ENCODE measurements at places on chromosomes 2 and 18.

DNA sequence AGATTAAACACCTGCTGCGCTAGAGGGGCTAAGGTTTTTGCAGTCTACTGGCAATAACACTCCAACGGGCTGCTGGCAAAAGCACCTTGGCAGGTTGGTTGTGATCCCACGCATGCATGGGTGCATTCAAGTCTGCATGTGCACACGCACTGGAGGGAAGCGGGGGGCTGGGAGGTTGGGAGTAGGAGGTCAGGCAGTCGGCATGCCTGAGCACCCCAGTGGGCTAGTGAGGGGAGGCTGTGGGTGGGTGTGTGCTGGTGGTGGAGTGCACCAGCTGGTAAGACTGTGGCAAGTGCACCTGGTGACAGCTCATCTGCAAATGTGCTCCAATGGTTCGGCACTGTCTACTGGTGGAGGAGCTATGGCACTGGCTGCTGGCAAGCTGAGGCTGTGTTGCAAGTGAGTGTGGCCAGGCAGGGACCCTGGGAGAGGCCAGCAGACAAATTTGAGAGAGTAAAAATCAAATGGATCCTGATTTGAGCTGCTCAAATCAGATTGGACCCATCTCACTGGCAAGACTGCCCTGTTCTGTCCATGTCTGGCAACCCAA lies 460.6 kb upstream of the DSEL start:
- DNase-seq: no peak

GRCh38 chr2:216217904-216218260 lies 108.7 kb downstream of the XRCC5 start:
- DNase-seq: no peak

DNA sequence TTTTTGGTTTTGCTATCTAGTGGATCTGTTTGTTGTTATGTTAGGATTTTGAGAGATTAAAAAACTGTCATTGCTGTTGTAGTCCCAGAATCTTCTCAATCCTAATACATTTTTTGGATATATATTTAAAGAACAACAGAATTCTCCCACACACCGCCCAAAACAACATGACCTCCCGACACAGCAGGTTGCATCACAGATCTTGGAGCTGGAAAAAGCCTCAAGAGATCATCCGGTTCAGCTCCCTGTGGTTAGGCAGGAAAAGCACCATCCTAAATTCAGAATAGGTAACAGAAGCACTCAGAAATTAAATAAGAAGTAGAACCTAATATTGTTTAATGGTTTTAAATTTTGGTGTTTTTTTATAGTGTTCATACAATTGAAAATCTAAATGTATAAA lies 251.4 kb upstream of the STON1 start:
- DNase-seq: no peak

GRCh38 chr2:205869439-205869838 lies 187.1 kb downstream of the NRP2 start:
- no peak for DNase-seq

- no peak for DNase-seq
Measured at GRCh38 chr2:204722691-204723090, 177.4 kb downstream of the PARD3B start.

- DNase-seq: no peak
Measured at GRCh38 chr2:230696670-230697069, 16.0 kb upstream of the CAB39 start.

- DNase-seq: no peak
Measured at GRCh38 chr2:207869784-207870778, 100.4 kb upstream of the FZD5 start.

GRCh38 chr2:191115391-191115790 lies 35.4 kb downstream of the STAT4 start:
- no peak for DNase-seq

- no peak for DNase-seq
Measured at GRCh38 chr18:26546875-26547645, 1.3 kb downstream of the KCTD1 start.

DNA sequence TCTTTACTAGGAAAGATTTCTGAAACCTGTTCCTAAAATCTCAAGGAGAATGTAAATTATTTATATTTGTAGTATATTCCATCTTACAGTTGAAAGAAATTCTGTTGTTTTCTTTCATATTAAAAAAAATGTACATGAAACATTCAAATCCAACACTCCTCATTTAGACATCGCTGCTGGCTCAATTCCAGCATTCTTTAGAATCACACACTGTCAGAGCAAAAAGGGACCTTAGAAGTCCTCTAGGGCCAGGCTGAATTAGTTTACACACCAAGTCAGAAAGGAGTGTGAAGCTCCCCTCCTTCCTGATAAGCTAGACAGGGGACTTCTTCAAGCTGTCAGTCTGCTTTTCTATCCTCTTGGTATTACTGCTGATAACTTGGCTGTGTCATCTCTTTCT lies 158.6 kb upstream of the LTBP1 start:
- no peak for DNase-seq

DNA sequence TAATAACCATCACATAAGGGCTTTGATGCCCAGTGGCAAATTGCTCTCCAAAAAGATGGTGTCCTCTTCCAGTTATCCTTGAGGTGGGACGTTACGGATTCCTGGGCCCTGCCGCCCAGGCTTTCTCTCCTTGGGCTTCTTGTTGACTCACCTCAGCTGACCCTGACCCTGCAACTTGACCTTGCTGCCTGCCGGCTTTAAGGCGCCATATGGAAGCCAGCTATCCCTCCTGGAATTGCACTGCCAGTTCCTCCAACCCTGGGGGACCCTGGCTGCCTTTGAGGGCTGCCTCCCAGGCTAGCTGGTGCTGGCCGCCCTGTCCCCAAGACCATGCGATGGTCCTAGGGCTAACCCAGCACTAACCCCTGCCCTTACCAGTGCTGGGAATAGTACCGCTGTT lies 28.3 kb upstream of the B3GNT7 start:
- DNase-seq: no peak

GRCh38 chr18:9825571-9826073 lies 60.2 kb upstream of the TXNDC2 start:
- no peak for DNase-seq

DNA sequence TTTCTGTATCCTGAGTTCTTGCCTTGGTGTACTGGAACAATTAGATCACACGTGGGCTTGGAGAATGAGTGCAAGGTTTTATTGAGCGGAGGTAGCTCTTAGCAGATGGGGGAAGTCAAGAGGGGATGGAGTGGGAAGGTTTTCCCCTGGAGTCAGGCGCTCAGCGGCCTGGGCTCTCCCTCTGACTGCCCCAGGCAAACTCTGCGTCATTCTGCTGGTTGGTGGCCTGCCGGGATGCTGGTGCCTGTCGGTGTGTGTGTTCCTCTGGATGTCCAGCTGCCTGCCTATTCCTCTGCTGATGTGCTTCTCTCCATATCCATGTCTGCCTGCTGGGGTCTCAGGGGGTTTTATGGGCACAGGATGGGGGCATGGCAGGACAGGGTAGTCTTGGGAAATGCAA lies 111.0 kb downstream of the TRIB2 start:
- no peak for DNase-seq

- no peak for DNase-seq
Measured at GRCh38 chr2:169676357-169676756, 17.8 kb downstream of the CFAP210 start.

DNA sequence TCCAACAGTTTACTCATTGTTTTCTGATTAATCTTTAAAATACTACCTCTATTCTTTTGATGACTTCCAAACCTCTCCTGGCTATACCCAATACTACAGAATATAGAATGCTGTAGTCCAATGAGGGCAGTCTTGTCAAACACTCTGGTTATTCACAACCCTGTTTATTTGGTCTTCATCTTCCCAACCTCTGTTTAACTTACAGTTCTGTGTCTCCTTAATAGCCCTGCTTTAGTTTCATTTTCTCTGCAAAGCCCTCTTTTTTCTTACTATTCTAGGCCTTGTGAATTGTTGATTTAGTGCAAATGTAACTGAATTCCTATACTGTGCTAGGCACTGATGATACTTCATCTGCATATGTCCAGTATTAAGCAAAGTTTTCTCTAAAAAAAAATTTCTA lies 40.0 kb downstream of the ACVR2A start:
- no peak for DNase-seq

- no peak for DNase-seq
Measured at GRCh38 chr2:124147552-124147951, 122.5 kb downstream of the CNTNAP5 start.

DNA sequence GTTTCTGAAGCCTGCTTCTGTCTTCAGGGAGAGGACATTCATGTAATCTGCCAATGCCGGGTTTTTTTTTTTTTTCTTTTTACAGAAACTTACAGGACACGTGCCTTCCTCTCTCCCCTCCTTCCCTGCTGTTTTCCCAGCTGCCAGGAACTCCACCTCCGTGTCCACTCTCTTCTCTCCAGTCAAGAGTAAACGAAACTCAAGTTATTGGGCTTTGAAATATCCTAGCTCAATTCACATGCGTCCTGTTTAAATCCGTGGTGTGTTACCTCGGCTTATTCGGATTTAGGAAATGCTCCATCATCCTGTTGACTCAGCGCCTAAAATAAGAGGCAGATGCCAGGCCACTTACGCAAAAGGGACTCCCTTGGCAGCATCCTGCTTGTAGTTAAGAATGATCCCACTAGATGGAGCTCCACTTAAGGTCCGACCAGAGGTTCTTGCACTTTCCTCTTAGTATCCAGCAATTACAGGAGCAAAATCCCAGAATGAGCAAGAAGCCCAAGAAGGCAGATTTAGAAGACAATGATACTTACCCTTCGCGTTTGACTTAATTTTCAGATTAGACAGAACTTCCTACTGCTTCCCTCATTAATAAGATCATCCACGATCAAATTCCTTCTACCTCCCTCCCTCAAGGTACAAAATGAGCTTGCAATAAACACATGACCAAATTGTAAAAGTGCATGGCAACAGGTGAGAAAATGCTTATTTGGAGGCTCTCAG lies 97.2 kb upstream of the ZCCHC2 start:
- DNase-seq: peak; percentile 94

Measured in hindlimb muscle (tissue), 1 donor.